ENCODE measurements at places on chromosomes 11 and 22. TPM values are rescaled to one million over a fixed set of nuclear protein-coding genes. Genes with fewer than 3 reads are reported as not detected.
A peak's percentile ranks its signal among the peaks of the same experiment; 100 is the strongest.

Gene DNAJB7
- not detected for total RNA-seq

- peak; percentile 29 for DNase-seq
Observed at GRCh38 chr22:46233231-46233630, 16.9 kb downstream of the CDPF1 start.

Gene OLFML1
- not detected for total RNA-seq

GRCh38 chr22:27370987-27371386 lies 430.6 kb downstream of the MN1 start:
- DNase-seq, result no peak

Gene FUT4
- 13.4 TPM for total RNA-seq

Gene KRTAP5-9
- not detected for total RNA-seq

Gene CHADL
- 1.6 TPM for total RNA-seq

- no peak for DNase-seq
Observed at GRCh38 chr11:70454197-70454767, 56.0 kb downstream of the CTTN start.

- DNase-seq, result no peak
Observed at GRCh38 chr11:10201343-10201742, 92.7 kb downstream of the SBF2 start.

- DNase-seq, result no peak
Observed at GRCh38 chr11:10382518-10382917, 72.5 kb upstream of the AMPD3 start.

- DNase-seq, result no peak
Observed at GRCh38 chr22:37345863-37346504, 63.7 kb downstream of the CYTH4 start.

DNA sequence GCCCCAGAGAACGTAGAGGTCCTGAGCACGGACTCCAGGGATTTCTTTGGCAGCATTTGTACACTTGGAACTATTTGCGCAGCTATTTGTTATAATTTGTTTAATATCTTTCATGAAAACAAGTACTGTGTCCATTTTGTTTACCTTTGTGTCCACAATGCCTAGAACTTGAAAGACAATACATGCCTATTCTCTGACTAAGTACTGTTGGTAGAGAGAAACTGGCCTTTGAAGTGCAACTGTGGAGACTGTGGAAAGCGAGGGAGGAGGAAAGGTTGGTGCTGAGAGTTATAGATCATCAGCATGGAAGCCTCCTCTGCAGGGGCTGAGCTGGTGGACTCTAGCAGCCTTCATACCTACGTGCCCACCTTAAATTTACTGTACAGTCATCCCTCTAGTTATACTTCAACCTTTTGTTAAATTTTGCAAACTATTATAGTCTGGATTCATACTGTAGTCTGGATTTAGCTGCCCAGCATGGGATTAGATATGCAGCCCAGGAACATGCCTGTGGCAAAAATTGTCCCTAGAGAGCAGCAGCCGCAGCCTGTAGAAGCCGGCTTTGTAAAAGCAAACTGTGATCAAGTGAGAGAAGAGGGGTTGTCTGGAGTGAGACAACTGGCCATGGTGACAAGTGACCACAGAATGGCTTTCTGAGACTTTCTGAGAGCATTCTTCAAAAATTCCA lies 24.2 kb upstream of the YAP1 start:
- DNase-seq, result no peak

Gene SESN3
- total RNA-seq, result 4.7 TPM
